ENCODE measurements at places on chromosomes 7 and 10. TPM values are rescaled to one million over a fixed set of nuclear protein-coding genes. Genes with fewer than 3 reads are reported as not detected.

The NPC1L1 gene
- 0.36 TPM for total RNA-seq

DNA sequence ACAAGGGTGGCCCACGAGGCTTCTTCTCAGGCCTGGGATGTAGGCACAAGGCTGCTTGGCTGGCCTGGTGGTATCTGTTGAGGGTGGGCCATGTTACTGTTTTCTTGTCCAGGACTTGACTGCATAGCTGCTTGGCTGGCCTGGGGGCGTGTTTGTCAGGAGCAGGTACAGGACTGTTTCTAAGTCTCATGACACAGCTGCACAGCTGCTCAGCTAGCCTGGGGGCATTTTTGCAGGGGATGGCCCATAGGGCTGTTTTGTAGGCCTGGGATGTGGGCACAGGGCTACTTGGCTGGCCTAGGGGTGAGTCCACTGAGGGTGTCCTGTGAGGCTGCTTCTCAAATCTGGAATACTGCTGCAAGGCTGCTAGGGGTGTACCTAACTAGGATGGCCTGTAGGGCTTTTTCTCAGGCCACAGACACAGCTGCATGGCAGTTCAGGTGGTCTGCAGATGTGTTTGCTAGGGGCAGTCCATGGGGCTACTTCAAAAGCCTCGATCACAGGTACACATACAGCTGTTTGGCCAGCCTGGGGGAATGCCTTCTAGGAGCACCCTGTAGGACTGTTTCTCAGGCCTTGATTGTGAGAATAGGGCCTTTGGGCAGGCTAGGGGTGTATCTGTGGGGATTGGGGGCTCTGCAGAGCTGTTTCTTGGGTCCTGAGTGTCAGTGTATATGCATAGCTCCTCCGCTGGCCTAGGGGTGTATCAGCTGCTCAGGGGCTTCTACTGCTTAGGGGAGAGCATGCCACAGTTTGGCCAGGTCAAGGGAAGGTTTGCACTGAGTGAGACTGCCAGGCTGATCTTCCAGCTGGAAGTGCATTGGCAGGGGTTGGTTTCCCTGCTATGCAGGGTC lies 26.6 kb upstream of the PLA2G12B start:
- DNase-seq, result no peak

GRCh38 chr10:125064681-125065492 lies 95.5 kb downstream of the CTBP2 start:
- DNase-seq, result no peak

GRCh38 chr7:4444106-4444505 lies 238.0 kb upstream of the FOXK1 start:
- DNase-seq, result no peak

- no peak for DNase-seq
These were observed 18.5 kb downstream of the ESYT2 start for GRCh38 chr7:158810846-158811245.

All from sigmoid colon (tissue), 7 donors.